NCI-H510A (cell line): ENCODE measurements at places on chromosomes 7 and 10.

GRCh38 chr7:74013539-74014272, 14.3 kb upstream of the ELN start:
- DNase-seq = no peak

GRCh38 chr10:111370101-111370500, 293.3 kb downstream of the ADRA2A start:
- no peak for DNase-seq

DNA sequence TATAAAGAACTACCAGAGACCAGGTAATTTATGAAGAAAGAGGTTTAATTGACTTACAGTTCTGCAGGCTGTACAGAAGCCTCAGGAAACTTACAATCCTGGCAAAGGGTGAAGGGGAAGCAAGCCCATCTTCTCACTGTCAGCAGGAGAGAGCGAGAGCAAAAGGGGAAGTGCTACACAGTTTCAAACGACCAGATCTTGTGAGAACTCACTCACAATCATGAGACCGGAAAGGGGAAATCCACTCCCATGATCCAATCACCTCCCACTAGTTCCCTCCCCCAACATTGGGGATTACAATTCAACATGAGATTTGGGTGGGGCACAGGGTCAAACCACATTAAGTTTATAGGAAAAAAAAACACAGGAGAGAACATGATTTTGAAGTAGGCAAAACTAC, 222.1 kb upstream of the SHH start:
- no peak for DNase-seq

- DNase-seq = no peak
Observed at GRCh38 chr7:7290429-7291122, 108.2 kb downstream of the C1GALT1 start.

DNA sequence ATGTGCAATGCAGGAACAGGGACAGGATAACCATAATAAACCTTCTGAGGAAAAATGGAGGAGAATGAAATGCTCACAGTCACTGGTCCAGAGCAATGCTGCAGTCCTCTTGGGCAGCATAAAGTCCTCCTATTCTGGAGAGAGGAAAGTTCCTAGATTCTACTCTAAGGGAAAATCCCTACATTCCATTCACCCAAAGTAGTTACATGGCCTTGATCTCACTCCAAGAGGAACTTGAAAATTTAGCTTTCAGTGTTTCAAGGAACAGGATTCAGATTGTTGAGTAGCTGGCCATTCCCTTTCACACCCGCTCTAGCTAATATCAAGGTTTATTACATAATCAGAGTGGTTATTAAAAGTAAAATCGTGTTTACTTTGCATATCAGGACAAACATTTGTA, 168.3 kb downstream of the CHRM2 start:
- no peak for DNase-seq

GRCh38 chr10:90598513-90598912, 259.3 kb downstream of the HTR7 start:
- DNase-seq = no peak

- DNase-seq = no peak
Observed at GRCh38 chr7:14714161-14714728, 188.3 kb downstream of the DGKB start.

- no peak for DNase-seq
Observed at GRCh38 chr10:20919481-20919880, 22.4 kb upstream of the NEBL start.

DNA sequence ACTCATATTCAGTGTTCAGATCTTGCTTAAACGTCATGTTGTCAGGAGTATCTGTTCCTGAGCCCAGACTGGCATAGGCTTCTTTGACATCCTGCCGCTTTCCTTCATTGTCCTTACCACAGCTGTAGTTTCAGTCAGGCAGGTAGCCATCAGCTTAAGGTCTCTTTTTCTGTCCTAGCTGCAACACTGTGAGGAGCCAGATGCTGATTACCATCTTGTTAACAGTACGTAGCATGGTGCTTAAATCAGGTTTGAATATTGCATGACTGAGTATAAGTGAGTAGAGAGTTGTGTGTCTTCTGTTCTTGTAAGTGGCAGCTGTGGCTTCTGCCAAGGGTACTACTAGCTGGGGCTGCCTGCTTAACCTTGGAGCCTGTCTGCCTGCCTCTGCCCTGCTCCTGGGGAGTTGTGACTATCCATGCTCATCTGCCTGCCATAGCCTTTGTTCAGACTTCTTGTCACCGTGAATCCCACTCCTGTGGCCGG, 92.6 kb downstream of the MAPK8 start:
- no peak for DNase-seq

- no peak for DNase-seq
Observed at GRCh38 chr10:130809761-130810515, 501.6 kb downstream of the TCERG1L start.

GRCh38 chr7:7554649-7555575, 11.8 kb upstream of the MIOS start:
- peak; percentile 13 for DNase-seq

- no peak for DNase-seq
Observed at GRCh38 chr7:97734255-97734654, 2.4 kb downstream of the TAC1 start.

GRCh38 chr7:123060446-123060845, 64.9 kb upstream of the TAS2R16 start:
- no peak for DNase-seq

GRCh38 chr10:5670662-5671375, 4.4 kb upstream of the ASB13 start:
- no peak for DNase-seq

DNA sequence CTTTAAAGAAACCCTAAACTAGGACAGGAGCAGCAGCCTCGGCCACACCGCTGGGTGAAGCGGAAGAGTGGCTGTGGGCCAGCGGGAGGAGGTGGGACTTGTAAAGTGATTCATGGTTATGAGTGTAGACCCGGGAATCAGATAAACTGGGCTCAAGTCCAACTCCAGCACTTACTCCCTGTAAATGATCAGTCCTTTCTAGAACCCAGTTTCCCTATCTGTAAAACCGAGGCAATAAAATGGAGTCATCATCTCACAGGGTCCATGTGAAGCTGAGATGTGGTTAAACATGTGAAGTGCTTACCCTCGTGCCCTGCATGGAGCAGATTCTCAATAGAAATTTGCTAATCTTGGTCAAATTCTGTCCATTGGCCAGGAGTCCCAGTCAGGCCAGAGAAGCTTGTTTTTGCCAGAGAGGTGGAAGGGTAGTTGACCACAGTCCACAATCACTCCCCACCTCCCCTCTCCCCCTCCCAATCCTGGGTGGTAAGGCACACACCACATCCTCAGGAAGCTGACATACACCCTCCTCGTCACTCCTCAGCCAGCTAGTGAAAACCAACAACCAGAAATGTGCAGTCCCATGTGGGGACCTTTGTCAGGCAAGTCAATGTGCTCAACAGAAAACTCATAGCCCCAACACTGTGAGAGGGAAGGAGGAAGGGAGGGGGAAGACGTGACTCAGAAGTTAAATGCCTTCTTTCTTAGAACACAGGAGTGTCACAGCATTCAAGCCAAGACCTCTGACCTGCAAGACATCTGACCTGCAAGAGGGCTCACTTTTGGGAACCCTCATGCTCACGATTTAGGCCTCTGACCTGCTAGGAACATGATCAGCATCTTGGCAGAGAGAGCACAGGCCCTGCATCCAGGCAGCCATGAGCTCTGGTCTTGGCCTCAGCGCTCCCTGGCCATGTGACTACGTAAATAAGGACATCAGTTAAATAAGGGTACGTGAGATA, 145.1 kb downstream of the PLXNA4 start:
- DNase-seq = no peak

DNA sequence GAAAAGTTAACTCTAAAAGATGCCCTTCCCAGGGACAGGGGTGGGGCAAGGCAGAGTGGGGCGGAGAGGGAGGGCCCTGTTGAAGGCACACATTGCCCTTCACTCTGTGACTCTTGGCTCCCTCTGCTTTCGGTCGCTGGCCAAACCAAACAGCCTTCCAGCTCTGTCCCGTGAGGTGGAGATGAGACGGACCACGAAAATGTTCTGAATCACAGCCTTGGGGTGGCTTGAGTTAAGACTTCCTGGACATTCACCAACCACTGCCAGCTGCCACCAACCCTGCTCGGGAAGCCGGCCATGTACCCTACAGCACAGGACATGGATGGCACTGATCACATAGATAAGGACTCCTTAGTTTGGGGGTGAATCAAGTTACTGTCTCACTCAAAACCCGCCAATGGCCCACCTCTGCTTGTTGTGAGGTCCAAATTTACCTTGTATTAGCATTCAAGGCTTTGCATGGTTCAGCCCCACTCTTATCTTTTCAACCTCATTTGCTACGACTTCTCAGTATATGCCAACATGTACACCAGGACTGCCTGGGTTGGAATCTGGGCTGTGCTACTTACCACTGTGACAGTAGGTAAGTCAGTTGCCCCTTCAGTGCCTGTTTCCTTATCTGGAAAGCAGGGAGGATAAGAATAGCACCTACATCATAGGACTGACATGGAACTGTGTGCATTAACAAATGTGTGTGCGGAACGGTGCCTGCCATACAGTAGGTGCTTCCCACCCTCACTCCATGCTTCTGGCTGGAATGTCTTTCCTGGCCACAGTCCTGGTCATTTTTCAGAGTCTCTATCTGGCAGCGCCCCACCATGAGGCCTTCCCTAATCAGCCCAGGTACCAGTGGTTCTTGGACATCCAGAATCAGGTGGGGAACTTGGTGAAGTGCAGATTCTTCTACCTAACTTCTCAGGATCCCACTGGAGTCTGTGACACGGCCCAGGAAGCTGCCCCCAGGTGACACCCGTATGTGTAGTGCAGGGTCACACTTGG, 28.0 kb downstream of the ITPRIP start:
- no peak for DNase-seq

DNA sequence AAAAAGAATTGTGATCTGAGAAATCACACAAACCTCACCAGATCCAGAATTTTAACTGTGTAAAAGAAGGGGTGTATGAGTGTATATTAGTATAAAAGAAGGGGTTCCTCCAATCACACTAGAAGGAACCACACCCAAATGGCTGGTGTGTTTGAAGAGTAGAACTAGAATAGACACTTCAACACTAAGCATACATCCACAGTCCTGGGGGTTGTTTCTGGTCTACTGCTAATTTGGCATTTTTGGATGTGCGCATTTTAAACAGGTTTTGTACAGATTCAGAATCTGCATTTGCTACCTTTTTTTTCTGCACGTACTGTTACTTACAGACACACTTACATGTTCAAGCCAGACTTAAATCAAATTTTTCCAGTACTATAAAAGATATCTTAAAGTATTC, 64.6 kb downstream of the PDE1C start:
- DNase-seq = no peak
